ENCODE measurements at places on chromosomes 5 and 9. TPM values are rescaled to one million over a fixed set of nuclear protein-coding genes. Genes with fewer than 3 reads are reported as not detected.

- no peak for DNase-seq
Measured at GRCh38 chr5:132464156-132464939, 26.2 kb downstream of the IRF1 start.

- no peak for DNase-seq
Measured at GRCh38 chr5:470961-471749, 28.2 kb downstream of the EXOC3 start.

DNA sequence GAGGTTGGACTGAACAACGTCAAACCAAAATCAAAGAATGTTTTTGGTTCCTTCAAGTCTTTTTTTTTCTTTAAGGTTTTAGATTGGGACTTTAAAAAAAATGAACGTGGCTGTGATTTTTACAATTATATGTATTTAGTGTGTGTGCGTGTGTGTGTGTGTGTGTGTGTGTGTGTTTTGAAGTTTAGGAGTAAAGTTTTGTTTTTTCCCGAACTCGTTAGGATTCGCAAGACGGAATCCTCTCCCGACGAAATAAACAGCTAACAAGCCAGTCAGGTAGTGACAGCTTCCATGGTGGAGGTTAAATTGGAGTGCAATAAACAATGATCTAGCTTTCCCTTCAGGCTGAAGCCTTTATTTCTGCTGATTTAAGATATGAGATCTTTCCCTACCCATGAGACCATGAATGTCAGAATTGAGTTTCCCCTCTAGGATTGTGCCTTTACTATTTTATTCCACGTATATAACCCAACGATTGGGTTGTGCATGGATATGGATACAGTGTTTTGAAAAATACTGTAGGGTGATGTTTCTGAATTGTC, 1.2 kb downstream of the KIAA1958 start:
- DNase-seq = no peak

DNA sequence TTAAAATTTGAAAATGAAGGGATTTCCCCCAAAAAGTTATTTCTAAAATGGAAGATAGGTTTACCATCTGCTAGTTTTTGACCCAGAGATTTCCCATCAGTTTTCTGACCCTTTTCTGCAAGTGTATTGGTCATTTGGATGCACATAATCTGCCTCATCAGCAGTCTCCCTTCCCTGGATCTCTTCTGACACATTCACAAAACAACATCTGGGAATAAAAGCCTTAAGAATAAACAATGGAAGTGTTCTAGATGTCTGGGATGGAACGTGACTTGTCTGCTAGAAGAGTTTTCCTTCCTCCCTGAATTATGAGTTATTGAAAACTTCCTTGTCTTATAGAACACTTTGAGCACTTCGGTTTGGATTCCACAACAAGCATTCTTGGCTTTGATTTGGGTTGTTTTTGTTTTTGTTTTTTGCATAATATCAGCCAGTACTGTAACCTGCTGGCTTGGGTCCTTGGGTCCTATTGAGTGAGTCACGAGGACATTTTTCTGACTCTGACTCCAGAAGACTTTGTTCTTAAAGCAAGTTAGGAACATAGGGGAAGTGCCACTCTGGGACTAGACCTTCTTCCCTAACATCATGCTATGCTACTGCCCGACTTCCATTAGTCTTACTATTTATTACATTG, 18.2 kb upstream of the ESM1 start:
- no peak for DNase-seq

DNA sequence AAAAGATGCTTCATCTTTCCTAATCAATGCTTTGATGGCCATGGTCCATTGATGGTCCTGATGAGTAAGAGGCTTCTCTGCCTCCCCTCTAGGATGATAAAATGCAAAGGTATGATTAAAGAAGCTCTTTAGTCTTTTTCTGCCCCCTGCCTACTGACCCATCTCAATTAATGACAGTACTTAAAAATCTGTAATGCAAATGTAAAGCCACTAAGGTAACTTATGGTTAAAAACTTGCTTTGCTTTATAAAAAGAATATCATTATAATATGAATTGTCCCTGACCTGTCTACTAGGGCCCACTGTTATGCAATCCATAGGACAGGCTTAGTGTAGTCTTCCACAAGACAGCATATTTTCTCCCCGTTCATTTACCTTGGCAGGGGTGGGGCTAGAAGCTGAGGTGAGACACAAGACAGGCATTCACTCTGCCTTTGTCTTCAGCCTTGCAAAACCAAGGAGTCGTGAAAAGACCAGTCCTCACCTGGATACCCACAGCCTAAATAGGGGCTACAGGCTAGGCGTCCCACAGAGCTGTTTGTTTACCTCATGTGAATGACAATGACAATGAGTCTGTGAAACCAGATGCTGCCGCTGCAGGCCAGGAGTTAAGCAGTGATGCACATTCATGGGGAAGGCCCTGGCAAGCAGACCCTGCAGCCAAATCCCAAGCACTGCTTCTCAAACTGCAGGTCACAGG, 60.4 kb downstream of the BNC2 start:
- DNase-seq = no peak

GRCh38 chr5:60636001-60636400, 64.0 kb downstream of the DEPDC1B start:
- no peak for DNase-seq

- no peak for DNase-seq
Measured at GRCh38 chr5:42015681-42016080, 90.6 kb downstream of the FBXO4 start.

GRCh38 chr5:89302102-89302891, 419.3 kb upstream of the MEF2C start:
- no peak for DNase-seq

DNA sequence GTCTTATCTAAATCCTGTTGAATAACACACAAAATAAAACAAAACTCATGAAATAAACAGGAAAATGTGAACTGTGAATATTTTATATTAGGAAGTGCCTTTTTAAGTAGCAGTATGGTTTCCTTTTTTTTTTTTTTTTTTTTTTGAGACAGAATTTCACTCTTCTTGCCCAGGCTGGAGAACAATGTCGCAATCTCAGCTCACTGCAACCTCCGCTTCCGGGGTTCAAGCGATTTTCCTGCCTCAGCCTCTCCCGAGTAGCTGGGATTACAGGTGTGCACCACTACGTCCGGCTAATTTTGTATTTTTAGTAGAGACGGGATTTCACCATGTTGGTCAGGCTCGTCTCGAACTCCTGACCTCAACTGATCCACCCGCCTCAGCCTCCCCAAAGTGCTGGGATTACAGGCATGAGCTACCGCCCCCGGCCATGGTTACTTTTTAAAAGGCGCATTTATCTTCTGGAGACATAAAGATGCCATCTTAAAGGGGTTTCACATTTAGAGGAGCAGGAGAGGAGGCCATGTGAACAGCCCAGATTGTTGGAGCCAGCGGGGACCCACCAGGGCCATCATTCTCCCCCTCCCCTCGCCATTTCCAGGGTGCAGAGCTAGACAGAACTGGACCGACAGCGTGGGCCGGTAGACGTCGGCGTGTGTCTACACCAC, 64.1 kb downstream of the ROR2 start:
- no peak for DNase-seq

GRCh38 chr5:164202338-164202737, 696.9 kb downstream of the MAT2B start:
- no peak for DNase-seq

DNA sequence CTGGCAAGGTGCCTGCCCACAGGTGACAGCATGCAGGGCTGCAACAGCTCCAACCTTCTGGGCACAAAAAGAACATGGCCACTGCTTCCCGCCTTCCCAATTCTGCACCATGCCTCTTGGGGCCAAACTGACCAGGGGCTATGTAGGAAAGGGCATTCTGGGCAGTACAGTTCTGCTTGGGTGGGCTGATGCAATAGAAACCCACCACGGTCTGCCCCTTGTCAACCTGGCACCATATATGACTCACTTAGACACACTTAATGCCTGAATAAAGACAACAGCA, 40.2 kb upstream of the FCN1 start:
- DNase-seq = no peak

DNA sequence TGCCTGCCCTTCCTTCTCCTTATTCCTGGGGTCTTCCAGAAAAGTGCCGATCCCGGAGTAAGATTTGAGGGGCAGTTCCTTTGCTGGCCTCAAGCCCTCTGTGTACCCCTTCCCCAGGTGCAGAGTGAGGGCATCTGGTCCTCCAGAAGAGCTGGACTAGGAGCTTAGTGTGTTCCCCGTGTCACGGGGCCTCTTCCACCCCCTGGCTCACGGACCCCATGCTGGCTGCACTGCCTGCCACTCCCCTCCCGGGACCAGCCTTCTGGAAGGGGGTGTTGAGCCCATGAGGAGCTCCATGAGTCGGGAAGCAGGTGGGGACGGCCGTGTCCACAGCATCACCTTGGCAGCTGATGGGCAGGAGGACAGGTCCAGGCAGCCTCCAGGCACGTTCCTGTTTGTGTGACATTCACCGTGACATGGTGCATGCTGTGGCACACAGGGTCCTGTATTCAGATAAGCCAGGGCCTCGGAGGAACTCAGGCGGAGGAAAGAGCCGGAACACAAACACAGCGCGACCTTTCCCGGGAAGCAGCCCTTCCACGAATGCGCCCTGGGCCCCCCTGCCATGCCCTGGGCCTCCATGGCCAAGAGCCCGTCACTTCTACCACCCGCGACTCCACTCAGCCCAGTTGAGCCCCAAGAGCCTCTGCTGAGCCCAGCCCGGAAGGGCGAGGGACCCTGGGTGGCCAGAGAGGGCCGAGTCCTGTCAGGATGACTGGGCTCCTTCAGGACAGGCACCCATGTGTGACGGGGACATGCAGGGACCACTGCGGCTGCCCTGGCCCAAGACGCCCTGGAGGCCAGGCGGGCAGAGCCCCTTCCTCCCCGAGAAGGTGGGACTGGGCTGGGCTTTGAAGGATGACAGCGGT, 5.9 kb upstream of the LCN1 start:
- no peak for DNase-seq

DNA sequence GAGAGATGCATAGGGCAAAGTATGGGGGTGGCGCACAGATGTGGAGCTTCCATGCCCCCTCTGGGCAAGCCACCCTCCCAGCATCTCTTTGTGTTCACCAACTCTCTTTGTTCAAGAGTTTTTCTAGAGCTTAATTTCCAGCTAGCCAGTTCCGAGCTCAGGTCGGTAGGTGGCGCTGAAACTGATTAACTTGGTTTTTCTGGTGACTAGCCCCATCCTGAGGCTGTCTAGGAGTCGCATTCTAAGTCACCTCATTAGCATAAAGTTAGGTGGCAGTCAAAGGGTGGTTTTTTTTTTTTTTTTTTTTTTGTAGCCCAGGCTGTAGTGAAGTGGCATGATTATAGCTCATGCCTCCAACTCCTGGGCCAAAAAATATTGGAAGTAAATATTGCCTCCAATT, 476.4 kb downstream of the KDM4C start:
- no peak for DNase-seq

DNA sequence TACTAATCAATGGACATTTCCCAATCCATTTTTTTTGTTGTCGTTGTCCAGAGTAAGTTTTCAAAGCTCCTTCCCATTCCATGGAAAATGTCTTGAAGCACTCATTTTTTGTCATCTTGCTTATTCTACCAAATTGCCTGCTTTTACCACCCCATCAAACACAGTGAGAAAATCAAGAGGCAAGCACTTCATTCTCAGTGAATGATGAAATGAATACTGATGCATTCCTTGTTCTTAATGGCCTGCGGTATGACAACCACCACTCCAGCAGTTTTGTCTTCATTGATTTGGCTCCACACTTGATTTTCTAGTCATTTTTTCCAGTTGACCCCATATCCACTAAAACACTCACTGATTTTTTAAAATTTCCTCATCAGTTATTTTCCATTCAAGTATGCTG, 193.5 kb upstream of the ANKH start:
- DNase-seq = no peak

The DCAF12 gene
- total RNA-seq = 21.5 TPM

The NDUFS4 gene
- 87.7 TPM for total RNA-seq

The CCDC187 gene
- 0.41 TPM for total RNA-seq

The DPH7 gene
- total RNA-seq = 18.6 TPM

The CDX1 gene
- not detected for total RNA-seq

The BSPRY gene
- total RNA-seq = not detected

Measured in Caki2 (cell line).